ENCODE measurements at places on chromosomes 6 and 20.

DNA sequence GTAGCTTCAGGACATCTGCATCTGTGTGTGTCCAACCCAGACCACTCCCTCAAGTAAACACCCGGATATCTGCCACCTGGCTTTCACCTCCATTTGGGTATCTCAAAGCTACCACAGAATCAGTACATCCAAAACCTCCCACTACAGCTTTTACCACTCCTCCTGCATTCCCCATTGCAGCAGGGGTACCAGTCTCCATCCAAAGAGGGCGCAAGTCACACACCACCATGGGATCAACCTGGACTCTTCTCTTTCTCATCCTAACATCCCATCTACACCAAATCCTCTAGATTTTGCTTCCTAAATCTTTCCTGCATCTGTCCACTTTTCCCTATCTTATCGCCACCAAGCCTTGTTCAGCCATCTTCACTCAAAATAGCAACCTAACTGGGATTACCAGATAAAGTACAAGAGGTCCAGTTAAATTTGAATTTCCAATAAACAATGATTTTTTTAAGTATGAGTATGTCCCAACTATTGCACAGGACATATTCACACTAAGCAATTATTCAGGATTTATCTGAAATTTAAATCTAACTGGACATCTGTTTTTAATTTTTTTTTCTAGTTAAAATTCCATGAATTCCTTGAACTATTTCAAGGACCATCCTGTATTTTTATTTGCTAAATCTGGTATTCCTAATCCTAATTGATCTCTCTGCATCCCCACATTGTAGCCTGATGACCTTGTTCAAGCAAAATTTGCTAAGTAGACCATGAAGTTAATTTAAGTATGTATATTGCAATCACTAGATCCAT is 164.3 kb upstream of the MLN start:
- ATAC-seq, result no peak

GRCh38 chr6:63560801-63561287 is 11.4 kb upstream of the LOC128125822 start:
- no peak for ATAC-seq

GRCh38 chr6:93278241-93278640 is 141.1 kb downstream of the EPHA7 start:
- ATAC-seq, result no peak

- ATAC-seq, result no peak
Observed at GRCh38 chr6:34560366-34561226, 4.5 kb upstream of the SPDEF start.

- ATAC-seq, result no peak
Observed at GRCh38 chr6:21753241-21754108, 159.9 kb downstream of the SOX4 start.

- no peak for ATAC-seq
Observed at GRCh38 chr6:56292505-56293181, 45.3 kb upstream of the COL21A1 start.

GRCh38 chr6:146289816-146290588 is 253.6 kb upstream of the RAB32 start:
- no peak for ATAC-seq

DNA sequence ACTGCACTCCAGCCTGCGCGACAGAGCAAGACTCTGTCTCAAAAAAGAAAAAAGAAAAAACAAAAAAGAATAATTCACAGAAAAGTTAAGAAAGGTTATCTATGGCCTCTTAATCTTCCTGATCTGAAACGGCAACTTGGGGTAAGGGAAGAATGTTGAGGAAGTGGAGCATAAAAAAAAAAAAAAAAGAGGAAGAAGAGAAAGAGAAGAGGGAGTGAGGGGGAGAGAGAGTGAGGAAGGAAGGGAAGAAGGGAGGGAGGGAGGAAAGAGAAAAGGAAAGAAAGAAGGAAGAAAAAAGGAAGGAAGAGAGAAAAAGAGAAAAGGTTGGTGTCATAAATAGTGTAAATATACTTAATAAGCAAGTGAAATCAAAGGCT is 68.9 kb upstream of the NCOA3 start:
- ATAC-seq, result no peak
